GM12865 (cell line): ENCODE measurements at places on chromosomes 12 and 14.

DNA sequence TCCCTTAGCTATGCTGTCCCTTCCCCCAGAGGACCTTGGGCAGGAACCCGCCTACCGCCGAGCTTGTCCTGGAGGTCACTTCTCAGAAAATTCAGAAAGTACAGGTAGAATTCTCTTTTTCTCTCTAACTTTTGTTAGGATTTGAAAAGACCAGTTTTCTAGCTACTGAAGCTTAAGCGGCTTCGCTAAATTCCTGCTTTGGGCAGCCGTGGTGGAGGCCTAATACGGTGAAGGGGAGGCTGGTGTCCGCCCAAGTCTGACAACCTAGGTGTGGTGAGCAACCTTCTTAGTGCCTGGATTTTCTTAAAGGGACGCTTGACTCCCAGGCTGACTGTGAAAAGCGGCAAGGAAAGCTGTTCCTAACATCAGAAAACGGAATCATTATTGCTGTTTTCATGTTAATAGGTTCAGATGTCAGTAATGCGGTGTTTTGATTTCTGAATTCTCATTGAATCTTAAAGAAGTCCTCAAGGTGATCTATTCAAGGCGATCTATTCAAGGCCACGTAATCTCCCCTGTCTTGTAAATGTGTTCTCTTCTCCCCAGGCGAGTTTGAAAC is 835 bp downstream of the FGD4 start:
- DNase-seq = no peak

GRCh38 chr12:106342397-106343213 is 14.9 kb upstream of the POLR3B start:
- DNase-seq = no peak

- DNase-seq = no peak
Observed at GRCh38 chr12:15289192-15289591, 33.1 kb upstream of the PTPRO start.

- no peak for DNase-seq
Observed at GRCh38 chr12:11863478-11863906, 207.2 kb upstream of the BCL2L14 start.

DNA sequence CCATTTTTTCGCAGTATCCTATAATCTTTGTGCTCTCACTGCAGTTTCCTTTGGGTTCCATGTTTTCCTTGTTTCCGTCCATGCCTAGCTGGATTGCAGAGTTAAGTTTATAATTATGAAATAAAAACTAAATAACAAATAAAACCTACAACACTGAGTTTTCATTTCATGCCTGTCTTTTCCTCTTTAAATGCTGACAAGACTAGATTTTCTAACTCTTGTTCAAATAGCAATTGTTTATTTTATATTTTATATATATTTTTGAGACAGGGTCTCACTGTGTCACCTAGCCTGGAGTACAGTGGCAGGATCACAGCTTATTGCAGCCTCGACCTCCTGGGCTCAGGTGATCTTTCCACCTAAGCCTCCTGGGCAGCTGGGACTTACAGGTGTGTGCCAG is 5.3 kb upstream of the GEMIN2 start:
- DNase-seq = no peak

- DNase-seq = no peak
Observed at GRCh38 chr14:66468778-66469367, 17.3 kb upstream of the CCDC196 start.

- no peak for DNase-seq
Observed at GRCh38 chr12:26241080-26241479, 45.7 kb downstream of the SSPN start.

DNA sequence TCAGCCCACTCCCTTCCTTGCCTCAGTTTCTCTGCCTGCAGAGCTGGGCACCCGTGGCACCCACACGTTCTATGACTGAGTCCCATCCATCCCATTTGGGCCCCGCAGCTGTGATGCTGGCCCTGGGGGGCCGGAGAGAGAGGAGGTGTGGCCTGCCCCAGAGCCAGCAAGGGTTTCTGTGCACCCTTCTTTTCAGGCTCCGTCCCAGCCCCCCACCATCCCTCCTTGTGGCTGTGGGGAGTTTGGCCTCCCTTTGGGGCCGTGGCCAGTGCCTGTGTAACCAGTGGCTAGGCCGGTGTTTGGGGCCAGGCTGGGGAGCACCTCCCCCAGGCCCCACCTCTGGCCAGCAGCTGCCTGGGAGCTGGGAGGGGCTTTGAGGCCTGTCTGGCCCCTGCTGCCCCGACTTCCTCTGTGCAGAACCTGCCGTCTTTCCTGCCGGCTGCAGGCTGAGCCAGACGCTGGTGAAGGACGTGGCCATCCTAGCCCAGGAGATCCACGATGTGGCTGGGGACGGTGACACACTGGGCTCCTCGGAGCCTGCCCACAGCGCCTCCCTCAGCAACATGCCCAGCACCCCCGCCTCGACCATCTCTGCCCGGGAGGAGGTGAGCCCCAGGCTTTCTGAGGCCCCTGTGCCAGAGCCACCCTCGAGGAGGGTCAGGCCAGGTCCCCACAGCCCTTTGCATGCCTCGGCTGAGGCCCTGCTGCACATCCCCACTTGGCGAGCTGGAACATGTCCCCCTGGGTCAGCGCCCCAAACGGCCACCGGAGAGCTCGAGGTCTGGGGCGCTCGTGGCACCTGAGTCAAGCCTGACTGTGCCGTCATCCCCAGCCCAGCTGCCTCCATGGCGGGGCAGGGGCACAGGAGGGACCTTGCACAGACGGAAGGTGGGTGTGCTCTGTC is 27.7 kb downstream of the CEP170B start:
- no peak for DNase-seq

- no peak for DNase-seq
Observed at GRCh38 chr12:124030008-124030407, 57.0 kb downstream of the ZNF664 start.

GRCh38 chr14:106023411-106023810 is 497.0 kb downstream of the TMEM121 start:
- no peak for DNase-seq
